ENCODE measurements at places on chromosomes 7 and 10.
A peak's percentile ranks its signal among the peaks of the same experiment; 100 is the strongest.

DNA sequence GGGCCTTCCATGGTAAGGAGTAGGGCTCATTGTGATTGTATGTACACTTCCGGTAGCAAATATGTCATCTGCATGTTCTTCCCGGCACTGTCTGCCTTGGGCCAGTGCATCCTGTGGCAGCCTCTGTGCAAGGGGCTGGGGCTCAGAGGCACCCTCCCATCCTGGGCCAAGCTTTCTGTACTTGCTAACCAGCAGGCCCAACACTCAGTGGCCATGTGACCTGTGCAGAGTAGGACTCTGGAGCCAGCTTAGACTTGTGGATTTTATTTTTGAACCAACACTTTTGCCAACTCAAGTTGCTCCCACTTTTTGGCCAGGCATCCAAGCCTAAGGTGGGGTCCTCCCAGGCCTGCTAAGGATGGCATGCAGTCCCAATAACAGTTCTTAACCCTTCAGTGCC is 25.0 kb downstream of the LDB3 start:
- DNase-seq = no peak

- no peak for DNase-seq
Measured at GRCh38 chr7:75694638-75695399, 43.9 kb downstream of the HIP1 start.

DNA sequence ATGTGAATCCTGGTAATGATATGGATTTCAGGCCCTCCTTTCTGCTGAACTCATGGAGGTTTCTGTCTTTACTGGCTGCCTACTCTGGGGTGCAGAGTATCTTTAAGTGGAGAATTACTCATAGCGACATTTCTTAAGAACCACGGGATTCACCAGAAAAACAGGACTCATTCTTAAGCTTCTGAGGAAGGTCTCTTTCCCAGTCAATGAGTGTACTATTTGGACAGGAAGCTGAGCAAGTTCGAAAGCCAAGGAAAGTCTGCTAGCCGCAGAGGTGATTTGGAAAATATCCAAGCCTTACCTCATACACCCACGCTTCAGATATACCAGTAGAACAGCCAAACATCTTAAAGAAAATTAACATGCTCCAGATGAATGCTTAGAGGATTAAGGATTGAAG is 377.6 kb upstream of the MYO3A start:
- no peak for DNase-seq

DNA sequence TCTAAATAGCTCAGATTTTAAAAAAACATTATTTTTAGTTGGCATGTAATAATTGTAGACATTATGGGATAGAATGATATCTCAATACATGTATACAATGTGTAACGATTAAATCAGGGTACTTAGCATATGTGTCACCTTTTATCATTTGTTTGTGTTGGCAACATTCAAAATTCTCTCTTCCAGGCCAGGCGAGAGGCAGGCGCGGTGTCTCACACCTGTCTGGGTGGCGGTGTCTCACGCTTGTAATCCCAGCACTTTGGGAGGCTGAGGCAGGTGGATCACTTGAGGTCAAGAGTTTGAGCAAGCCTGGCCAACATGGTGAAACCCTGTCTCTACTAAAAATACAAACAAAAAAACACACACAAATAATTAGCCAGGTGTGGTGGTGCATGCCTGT is 151.7 kb downstream of the RTKN2 start:
- DNase-seq = no peak

GRCh38 chr10:36450380-36450779 is 675.0 kb upstream of the ANKRD30A start:
- no peak for DNase-seq

DNA sequence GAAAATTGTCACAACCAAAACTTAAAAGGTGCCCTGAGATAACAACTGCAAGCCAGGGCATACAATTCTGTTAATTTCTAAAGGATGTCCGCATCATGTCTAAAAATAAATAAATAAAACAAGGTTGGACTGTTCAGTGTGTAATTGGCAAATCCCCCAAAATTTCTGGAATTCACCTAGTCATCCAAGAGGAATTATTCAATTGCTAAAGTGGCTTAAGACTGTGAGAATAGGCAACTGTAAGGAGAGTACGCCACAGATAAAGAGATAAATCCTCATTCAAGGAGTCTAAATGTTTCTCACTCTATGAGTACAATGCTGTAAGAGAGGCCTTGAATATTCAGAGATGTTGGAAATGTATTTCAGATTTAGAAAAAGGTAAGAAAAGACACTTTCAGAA is 37.2 kb downstream of the PIK3AP1 start:
- no peak for DNase-seq

- no peak for DNase-seq
Measured at GRCh38 chr10:35161906-35162305, 35.3 kb downstream of the CREM start.

DNA sequence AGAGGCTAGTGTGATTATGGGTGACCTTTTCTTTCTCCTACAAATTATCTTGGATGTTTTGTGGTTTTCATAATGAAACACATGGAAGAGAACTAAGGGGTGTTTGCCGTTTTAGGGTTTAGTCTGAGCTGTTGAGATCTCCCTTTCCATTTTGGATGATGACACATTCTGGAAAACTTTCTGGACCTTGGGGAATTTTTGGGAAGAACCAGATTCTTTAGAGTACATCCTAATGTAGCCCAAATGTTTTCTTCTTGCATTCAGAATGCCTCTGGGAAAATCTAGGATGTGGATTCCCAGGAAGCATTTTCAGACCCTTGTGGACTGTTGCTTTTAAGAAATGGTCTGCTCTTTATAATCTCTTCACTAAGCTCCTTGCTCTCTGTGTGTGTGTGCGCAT is 165.7 kb downstream of the SORCS3 start:
- no peak for DNase-seq

- DNase-seq = no peak
Measured at GRCh38 chr10:122828716-122829255, 16.9 kb downstream of the CUZD1 start.

DNA sequence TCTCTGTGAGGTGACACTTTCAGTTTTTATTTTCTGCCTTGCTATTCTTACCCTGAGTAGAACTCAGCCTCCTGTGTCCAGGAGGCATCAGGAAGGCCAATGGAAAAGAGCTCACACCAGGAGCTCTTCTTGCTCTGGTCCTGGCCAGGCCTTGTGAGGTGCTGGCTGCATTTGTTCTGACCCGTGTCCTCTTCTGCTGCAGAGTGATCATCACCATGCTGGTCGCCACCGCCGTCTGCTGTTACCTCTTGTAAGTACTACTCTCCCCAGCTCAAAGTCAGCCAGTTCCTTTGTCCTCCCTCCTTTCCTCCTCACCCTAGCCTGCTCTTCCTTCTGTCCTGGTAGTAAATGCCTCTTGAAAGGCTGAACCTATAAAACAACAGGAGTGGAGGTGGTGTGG is 1.6 kb downstream of the ATP6V0E2 start:
- DNase-seq = no peak

DNA sequence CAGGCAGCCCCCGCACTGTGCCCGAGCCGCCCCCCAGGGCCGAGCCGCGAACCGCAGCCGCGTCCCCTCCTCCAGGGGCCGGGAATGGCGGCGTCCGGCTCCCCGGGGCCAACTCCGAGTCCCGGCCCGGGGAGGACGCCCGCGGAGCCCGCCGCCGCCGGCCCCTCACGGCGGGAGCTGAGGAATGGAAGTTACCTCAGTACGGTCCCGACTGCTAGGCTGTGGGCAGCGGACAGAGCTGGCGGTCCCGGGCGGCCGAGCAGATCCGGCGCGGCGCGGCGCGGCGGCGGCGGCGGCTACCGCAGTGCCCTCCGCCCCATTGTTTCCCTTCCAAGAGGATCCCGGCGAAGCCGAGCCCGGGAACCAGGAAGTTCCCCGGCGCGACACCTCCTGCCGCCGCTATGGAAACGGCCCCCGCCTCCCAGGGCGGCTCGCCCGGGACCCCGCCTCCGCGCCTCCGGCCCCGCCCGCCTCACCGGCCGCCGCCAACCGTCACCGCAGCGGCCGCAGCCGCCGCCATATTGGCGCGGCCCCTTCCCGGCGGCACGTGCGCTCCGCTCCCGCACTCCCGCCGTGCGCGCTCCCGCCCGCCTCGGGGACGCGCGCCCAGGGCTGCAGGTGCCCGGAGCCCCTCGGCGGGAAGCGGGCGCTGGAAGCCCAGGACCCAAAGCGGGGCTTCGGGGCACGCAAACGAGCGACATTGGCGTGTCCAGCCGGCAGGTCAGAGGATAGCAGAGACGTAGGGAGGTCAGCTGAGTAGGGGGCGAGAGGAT is at the start of gene USP6NL:
USP6NL (minus strand) TSS at position 403 of the 773 bp plus-strand sequence. CDS start 14,016 bp downstream, outside the sequence.
- peak; percentile 90 for DNase-seq

DNA sequence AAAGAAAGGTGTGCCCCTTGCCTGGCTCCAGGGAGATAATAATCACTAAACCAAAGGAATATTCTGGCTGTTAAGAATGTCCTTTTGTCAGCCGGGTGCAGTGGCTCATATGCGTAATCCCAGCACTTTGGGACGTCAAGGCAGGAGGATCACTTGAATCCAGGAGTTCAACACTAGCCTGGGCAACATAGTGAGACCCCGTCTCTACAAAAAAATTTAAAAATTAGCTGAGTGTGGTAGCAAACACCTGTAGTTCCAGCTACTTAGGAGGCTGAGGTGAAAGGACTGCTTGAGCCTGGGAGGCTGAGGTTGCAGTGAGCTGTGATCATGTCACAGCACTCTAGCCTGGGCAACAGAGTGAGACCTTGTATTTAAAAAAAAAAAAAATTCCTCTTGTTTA is 74.1 kb downstream of the HERC4 start:
- DNase-seq = no peak

DNA sequence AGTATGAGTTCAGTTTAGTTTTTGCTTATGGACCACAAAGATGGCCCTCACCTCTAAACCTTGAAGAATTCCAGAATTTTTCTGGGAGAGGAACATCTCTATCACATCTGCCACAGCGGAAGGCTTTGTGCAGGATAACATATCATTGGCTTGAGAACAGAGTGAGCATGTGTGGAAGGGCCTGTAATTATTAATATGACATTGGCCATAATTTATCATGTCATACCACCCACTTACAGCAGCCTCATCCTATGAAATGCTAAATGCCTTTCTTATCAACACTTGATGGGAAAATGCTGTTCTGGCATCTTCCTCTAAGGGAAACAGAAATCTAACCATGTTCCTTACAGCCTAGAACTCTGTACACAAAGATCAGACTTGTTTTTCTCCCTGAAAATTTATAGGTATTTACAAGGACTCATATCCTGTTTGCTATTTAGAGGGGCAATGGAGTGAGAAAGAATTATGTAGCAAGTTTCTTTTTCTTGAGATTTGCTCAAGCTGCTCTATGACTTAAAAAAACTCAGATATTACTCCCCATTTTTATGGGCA is 817.3 kb downstream of the LRMDA start:
- DNase-seq = no peak

- no peak for DNase-seq
Measured at GRCh38 chr10:120960725-120961124, 109.6 kb downstream of the WDR11 start.

- DNase-seq = no peak
Measured at GRCh38 chr7:50728184-50728583, 54.5 kb downstream of the GRB10 start.

GRCh38 chr10:22340329-22341189 is 4.7 kb upstream of the SPAG6 start:
- DNase-seq = peak; percentile 80

GRCh38 chr10:74189999-74190421 is 39.0 kb downstream of the ADK start:
- DNase-seq = peak; percentile 77

- no peak for DNase-seq
Measured at GRCh38 chr7:106827626-106828025, 37.5 kb upstream of the PIK3CG start.

- no peak for DNase-seq
Measured at GRCh38 chr7:123569352-123570010, 11.9 kb upstream of the NDUFA5 start.

- DNase-seq = no peak
Measured at GRCh38 chr7:36931892-36932291, 207.6 kb upstream of the AOAH start.

- no peak for DNase-seq
Measured at GRCh38 chr7:45216622-45217165, 59.1 kb downstream of the RAMP3 start.

GRCh38 chr7:388023-388960 is 98.3 kb downstream of the FOXL3 start:
- no peak for DNase-seq

GRCh38 chr7:132142006-132142405 is 434.3 kb downstream of the PLXNA4 start:
- DNase-seq = no peak

GRCh38 chr7:18648849-18649758 is 153.6 kb downstream of the HDAC9 start:
- DNase-seq = no peak

DNA sequence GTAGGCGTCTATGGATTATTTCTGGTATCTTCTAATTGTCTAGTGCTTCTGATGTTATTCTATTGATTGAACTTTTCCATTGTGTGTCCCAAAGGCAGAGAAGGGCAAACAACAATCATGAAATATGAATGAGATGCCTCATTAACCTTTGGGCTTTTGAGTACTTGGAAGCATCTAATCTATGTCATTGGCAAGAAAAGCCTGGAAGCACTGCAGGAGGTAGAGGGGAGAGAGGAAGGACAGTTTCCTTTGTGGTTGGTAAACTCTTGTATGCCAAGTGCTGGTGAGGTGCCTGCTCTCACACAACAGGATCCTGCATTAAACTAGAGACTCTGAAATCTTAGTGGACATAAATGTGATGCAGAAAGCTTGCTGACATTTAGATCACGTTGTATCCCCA is 155.2 kb upstream of the TPK1 start:
- DNase-seq = no peak

DNA sequence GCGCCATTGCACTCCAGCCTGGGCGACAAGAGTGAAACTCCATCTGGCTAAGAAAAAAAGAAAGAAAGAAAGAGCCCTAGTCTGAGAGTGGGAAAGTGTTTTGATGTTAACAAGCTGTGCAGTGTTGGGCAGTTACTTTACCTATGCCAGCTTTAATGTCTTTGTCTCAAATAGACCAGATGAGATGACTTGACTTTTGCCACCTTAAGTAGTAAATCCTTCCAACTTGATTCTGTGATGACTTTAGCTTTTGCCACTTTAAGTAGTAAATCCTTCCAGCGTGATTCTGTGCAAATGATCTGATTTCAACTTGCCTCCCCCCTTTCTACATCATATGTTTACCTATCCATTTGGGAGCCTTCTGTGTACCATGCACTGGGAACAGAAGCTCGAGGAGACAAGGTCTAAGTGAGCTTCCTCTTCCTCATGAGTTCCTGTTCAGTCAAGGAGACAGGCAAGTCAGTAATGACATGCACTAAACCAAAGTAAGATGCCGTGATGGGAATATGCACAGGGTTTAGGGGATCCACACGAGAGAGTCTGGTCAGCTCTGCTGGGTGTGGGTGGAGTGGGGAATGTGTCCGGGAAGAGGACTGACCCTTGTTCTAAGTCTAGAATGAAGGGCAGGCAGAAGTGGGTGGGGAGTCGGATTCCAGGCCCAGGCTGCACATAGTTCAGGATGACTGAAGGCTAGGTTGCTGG is 17.2 kb downstream of the INPP5F start:
- DNase-seq = no peak

GRCh38 chr10:5595994-5596471 is 70.4 kb downstream of the ASB13 start:
- DNase-seq = no peak

- DNase-seq = no peak
Measured at GRCh38 chr10:35762311-35763030, 120.4 kb upstream of the FZD8 start.

- DNase-seq = no peak
Measured at GRCh38 chr10:22159979-22160378, 57.8 kb downstream of the EBLN1 start.

- DNase-seq = no peak
Measured at GRCh38 chr7:1065585-1066241, 21.4 kb downstream of the GPR146 start.

Measured in LoVo (cell line).